Fibroblast of skin of right biceps (primary cell): ENCODE measurements at places on chromosomes 12 and 14.
A peak's percentile ranks its signal among the peaks of the same experiment; 100 is the strongest.

- DNase-seq: peak; percentile 41
Measured at GRCh38 chr12:117875744-117876435, 92.9 kb downstream of the KSR2 start.

DNA sequence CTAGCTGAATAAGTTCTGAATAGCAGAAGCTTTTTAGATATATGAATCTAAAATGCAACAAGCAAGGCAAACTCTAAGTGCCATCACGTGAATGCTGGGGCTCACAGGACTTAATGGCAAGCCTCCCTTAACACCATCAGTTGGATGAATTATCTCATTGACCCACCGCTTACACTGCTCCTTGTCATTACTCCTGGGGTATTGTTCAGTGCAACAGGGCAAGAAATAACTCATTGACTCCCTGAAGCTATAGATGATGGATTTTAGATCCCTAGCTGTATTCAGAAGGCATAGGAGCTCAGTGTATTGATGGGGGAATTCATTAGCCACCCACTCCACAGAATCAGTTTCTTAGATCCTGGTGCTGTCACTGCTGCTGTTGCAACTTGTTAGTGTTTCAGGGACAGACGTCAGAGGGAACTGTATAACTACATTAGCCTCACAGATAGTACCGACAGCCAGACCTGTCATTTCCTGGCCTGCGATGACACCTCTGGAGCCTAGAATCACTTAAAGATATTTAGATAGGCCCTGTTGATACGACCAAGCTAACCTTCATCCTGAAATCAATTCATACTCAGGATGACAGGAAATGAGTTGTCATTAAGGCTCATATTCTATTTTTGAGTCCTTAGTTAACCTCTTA, 735.3 kb downstream of the DIO2 start:
- DNase-seq: no peak

- DNase-seq: peak; percentile 75
Measured at GRCh38 chr14:22994762-22995275, 12.5 kb upstream of the AJUBA start.

DNA sequence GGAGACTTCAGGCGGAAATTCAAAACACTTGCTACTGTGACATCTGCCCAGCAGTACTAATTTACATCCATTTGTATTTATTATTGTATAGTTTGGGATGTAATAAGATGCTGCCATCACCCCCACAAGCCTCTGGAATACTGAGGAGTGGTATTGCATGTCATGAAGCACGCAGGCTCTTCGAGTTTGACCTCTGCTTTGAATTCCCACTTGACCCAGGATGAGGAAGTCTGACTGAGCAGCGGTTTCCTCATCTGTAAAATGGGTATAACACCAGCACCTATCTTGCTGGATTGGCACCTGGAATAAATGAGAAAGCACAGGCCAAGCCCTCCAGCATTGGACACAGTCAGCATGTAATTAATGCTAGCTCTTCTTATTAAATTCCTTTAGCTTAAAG, 116.0 kb upstream of the DIO3 start:
- no peak for DNase-seq

- DNase-seq: no peak
Measured at GRCh38 chr12:131795064-131795463, 33.1 kb upstream of the MMP17 start.

- no peak for DNase-seq
Measured at GRCh38 chr12:49798248-49798647, 30.0 kb downstream of the NCKAP5L start.

DNA sequence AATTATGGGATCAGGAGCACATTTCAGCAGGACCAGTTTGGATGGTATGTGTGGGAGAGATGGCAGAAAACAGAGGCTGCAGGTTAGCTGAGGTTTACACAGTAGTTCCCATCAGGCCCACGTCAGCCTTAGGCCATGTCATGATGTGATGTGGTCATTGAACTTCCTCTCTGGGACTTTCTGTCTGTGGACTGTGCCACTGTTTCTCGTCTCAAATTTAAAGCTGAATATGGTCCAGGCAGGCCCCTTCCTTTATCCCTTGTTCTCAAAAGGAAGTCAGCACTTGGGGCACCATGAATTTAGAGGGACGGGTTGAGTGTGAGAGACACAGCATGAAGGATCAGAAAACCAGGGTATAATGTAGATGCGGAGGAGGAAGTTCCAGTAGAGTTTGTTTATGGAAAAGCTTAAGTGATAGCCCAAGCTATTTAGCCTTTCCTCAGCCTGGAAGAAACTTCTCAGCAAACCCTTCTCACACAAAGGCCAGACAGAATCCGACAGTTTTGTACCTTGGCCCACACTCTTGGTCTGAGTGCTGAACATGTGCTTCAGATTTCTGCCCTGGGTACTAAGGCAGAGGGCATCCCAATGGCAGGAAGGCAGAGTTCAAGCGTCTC, 3.6 kb upstream of the IGFBP6 start:
- no peak for DNase-seq

DNA sequence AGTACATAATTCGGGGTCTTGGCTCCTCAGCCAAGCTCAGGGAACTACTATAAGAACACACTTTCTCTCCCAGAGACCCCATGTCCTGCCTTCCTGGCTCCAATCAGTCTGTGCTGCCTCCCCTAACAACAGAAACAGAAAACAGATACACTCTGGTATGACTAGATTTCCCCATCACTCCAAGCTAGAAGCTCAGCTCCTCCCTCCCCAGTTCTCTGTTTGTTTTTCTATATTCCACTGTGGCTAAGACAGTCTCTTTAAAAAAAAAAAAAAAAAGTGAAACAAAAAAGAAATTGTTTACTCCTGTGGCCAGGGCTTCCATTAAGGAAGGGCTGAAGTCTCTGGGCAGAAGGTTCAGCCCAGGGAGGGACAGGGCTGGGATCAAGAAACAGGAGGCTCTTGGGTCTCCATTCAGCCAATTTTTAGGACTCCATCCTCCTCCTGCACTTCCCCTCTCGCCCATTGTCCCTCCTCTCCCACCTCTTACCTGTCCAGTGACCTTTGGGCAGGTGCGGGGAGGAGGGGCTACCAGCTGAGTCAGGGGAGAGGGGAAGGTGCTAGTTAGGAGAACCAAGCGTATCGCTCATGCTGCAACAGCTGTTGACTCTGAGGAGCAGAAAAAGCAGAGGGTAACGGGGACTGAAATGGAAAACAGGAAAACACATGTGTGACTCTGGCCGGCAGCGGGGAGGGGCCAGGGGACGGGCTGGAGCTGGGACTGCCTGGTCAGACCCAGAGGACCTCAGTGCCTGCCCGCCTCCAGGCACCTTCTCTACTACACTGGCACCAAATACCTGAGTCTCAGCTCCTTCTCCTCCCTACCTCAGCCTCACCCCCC, 4.1 kb upstream of the SLC7A7 start:
- peak; percentile 54 for DNase-seq

GRCh38 chr14:94677213-94677612, 65.0 kb downstream of the SERPINA3 start:
- no peak for DNase-seq

GRCh38 chr14:42671636-42672035, 1065.0 kb downstream of the LRFN5 start:
- DNase-seq: no peak

GRCh38 chr12:54141431-54142113, 47.2 kb downstream of the SMUG1 start:
- no peak for DNase-seq

- no peak for DNase-seq
Measured at GRCh38 chr14:103961928-103962578, 19.7 kb upstream of the RD3L start.

DNA sequence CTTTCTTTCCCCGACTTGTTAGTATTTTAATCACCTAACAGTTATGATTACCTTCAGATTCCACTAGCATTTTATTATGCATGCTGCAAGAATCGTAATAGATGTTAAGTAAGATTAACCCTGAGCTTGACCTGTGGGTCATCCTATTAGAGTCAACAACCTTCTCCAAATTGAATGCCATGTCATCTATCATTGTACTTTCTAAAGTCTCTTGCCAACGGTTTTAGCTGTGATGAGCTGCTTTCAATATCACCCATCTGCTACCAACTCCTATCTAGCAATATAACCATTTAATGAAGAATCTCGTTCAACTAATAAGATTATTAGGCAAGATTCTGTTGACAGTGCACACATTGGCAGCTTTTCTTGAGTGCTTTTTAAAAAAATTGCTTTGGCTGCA, 33.7 kb downstream of the DACT1 start:
- DNase-seq: no peak

DNA sequence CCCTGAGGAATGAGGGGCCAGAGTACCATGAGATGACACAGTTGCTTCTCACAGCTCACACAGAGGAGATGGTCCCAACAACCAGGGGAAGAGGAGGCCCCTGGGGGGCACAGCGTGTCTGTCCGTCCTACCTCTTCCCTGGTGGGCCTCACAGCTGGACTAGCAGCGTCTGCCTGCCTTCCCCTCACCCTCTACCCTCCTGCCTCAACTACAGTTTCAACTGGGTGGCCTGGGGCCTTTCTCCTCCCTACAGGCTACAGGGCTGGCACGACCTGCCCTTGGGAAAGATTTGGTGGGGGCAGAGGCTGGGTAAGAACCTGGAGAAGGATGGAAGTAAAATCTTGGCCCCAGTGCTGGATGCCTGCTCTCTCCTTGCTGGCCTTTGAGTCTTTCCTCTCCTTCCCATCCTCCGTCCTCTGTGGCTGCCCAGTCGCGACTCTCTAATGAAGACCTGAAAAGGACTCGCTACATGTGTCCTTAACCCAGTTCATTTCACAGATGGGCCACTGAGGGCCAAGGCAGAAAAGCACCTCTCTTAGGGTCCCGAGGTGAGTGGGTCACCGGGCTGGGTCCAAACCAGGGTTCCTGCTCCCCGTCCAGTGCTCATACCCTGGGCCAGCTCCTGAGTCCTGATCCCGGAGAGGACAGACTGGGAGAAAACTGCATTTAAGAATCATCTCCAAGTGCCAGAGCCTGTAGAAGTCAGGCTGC, 232.5 kb downstream of the BCL11B start:
- no peak for DNase-seq

- DNase-seq: peak; percentile 98
Measured at GRCh38 chr14:68939893-68940613, 39.0 kb downstream of the ACTN1 start.

DNA sequence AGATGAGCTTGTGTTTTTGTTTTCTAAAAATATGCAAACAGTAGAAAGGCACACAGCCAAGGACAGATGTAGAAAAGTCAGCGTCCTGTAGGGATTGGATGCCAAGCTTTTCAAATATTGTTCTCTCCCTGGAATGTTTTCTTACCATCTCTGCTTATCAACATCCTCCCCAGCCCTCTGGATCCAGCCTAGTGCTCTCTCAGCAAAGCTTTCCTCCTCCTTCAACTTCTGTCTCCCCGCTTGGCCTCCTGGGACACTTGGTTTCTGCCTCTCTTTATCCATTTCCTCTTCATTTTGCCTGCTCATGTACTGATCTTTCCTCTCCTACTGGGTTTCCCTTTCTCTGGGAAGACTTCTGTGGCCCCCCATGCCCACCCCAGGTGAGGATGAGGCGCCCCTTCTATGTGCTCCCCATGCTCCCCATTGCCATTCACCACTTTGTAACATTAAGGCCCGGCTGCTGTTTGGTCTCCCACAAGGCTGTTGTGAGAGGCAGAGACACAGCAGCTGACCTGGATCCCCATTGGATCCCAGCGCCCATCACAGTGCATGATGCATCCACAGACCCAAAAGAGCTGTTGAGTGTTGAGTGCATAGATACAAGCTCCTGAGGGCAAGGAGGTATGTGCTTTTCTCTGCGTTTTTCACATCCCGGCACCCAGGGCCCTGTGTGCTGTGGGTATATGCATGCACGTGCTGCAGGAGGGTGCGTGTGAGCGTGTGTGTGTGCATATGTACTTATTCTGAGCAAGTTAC, 38.2 kb downstream of the EVL start:
- peak; percentile 17 for DNase-seq
